Thoracic aorta (tissue), 2 donors: ENCODE measurements at places on chromosomes 5 and 9. TPM values are rescaled to one million over a fixed set of nuclear protein-coding genes. Genes with fewer than 3 reads are reported as not detected.
A peak's percentile ranks its signal among the peaks of the same experiment; 100 is the strongest.

The SOX30 gene
- not detected for total RNA-seq

The EMB gene
- 23.1 TPM for total RNA-seq

DNA sequence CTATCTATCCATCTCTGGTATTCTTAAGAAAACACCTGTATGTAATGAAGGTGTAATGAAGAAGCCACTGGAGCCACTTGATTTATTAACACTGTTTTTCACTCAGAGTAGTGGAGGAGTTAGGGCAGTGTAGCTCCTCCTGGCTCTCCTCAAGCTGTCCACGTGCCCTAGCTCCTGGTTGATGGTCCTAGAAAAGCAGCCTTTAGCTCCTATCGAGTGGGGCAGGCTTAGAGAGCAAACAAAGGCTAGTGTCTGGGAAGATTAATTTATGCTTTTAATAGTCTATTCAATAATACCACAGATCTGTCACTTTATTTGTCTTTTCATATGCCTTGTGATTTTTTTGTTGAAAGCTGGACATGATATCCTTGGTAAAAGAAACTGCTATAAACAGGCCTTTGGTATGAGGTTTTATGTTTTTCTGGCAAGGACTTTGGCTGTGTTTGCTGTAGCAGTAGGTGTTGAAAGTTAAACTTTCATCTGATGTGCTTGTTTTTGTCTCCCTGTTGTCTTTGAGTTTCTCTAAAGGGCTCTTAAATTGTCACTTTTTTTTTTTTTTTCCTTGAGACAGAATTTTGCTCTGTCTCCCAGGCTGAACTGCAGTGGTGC lies 141.1 kb downstream of the GCNT1 start:
- H3K27me3 ChIP-seq = no peaks in the 10 kb centered on the region
- H3K27ac ChIP-seq = no peak overlapping the region
- H3K4me3 ChIP-seq = no peak overlapping the region
- no peaks in the 10 kb centered on the region for H3K36me3 ChIP-seq
- H3K4me1 ChIP-seq = no peaks in the 10 kb centered on the region
- DNase-seq = no peak

DNA sequence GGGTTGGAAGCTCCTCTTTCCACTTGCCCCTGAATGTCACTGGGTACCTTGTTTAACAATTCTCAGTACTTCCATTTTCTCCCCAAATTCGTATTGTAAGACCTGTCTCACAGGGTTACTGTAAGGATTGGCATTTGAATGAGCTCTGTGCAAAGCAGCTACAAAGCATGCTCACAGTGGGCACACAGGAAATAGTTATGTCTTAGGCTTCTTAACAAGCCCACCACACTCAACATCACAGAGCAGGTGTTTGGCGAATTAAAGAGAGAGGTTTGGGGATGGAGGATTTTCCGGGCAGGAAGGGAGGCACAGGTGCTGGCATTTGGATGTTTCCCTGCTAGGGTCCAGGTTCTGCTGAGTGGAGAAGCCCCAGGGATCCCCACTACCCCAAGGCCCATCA lies 17.0 kb upstream of the LHFPL2 start:
- peaks cover 4% of the 10 kb centered on the region for H3K4me1 ChIP-seq
- H3K36me3 ChIP-seq = no peaks in the 10 kb centered on the region
- H3K4me3 ChIP-seq = no peak overlapping the region

DNA sequence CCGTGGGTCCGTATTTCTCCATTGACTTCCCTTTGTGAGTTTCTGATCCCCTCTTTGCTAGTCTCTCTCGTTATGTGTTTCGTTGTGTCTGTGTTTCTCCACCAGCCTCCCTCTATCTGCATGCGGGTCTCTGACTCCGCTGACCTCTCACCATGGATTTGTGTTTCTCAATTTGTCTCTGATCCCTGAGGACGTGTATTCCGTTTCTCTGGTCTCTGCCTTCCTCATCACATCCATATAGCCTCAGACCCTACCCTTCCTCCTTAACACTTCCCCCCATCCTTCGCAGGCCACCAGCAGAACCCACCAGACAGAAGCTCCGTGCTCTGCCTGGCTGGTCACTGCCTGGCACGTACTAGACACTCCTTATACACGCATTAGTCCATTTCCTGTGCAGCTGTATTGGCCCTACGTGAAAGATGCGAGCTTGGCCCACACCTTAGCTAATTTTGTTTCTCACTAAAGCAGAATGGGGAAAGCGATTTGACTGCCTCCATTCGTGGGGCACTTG lies 631 bp downstream of the B4GALT7 start:
- no peak for DNase-seq
- peak overlapping the region; percentile 94 for H3K27ac ChIP-seq
- peak overlapping the region; percentile 97 for H3K4me3 ChIP-seq
- no peaks in the 10 kb centered on the region for H3K27me3 ChIP-seq

DNA sequence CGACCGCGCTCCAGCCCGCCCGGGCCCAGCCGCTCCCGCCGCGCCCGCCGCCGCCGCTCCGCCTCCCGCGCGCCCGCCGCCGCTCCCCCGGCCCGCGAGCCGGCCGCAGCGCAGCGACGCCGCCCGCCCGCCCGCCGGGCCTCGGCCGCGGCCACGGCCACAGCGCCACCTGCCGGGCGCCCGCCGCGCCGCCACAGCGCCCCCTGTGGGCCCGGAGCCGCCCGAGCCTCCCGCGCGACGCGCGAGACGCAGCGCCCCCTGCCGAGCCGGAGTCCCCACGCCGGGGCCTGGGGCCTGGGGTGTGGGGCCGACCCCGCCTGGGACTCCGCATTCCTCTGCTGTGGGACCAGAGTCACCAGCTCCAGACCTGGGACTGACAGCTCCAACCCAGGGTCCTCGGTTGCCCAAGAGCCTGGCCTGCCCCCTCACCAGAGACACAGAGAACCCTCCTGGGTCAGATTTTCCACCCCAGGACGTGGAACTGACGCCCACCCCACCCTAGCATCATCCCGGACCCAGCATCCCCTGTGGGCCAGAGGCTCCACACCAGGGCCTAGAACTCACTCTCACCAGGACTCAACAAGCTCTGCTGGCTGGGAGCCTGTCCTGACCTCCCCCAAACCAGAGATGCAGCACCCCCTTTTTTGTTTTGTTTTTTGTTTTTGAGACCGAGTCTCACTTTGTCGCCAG lies at the start of gene RAPGEF1:
Gene RAPGEF1, minus strand, starts transcription at position 118 of the 690 bp plus-strand sequence. CDS start 246 bp downstream, outside the sequence.
- H3K27me3 ChIP-seq = no peaks in the 10 kb centered on the region
- peak within 1 kb of the TSS; percentile 59 for H3K27ac ChIP-seq
- H3K36me3 ChIP-seq = no peaks in the 10 kb centered on the region
- DNase-seq = no peak

DNA sequence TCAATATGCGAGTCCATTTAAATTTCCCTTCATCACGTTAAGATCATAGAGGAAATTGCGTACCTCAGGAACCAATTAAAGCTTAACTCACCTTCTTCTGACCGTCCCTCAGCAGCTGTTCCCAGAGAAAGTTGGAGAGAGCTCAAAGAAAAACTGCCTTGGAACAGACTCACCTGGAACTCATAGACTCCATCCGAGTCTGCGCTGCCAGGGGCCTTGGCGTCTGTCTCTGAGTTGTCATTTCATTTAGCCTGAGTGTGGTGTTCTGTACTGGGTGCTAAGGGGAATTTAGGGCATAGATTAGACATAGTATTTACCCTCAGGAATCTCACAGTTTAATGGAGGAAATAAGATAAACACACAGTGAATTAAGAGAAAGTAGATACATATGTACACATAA lies 892.7 kb downstream of the TLE1 start:
- no peak overlapping the region for H3K27ac ChIP-seq
- no peaks in the 10 kb centered on the region for H3K36me3 ChIP-seq
- H3K27me3 ChIP-seq = no peaks in the 10 kb centered on the region
- no peaks in the 10 kb centered on the region for H3K4me1 ChIP-seq

DNA sequence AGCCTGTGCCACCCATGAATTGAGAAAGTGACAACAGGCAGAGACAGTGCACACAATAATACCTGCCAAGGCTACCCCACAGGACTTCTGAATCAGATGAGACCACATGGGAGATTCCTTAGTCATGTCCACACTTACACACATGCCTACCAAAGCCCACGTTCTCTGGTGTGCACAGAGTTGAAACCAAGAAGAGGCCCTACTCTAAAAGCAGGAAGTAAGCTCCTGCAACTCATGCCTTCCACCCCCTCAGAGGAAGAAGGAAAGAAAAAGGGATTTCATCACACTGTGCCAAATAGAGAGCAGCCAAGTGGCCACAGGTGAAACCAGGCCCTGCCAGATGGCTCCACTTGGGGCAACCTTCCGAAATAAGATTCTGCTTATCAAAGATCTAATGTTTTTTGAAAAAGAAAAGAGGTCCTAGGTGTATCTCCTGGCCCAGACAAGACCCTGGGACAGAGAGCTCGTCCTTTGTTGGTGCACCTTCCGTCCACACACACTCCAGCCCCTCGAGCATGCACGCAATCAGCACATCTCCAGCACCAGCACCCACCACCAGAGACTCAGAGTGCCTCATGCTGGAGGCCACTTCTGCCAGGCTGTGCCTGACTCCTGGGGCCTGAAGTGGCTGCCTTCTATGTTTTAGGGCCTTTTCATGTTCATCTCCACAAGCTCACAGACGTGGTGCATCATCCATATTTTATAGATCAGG lies 114.6 kb upstream of the SPOCK1 start:
- H3K4me3 ChIP-seq = no peak overlapping the region
- DNase-seq = no peak
- no peak overlapping the region for H3K27ac ChIP-seq
- no peaks in the 10 kb centered on the region for H3K36me3 ChIP-seq
- H3K27me3 ChIP-seq = no peaks in the 10 kb centered on the region
- peaks cover 3% of the 10 kb centered on the region for H3K4me1 ChIP-seq

DNA sequence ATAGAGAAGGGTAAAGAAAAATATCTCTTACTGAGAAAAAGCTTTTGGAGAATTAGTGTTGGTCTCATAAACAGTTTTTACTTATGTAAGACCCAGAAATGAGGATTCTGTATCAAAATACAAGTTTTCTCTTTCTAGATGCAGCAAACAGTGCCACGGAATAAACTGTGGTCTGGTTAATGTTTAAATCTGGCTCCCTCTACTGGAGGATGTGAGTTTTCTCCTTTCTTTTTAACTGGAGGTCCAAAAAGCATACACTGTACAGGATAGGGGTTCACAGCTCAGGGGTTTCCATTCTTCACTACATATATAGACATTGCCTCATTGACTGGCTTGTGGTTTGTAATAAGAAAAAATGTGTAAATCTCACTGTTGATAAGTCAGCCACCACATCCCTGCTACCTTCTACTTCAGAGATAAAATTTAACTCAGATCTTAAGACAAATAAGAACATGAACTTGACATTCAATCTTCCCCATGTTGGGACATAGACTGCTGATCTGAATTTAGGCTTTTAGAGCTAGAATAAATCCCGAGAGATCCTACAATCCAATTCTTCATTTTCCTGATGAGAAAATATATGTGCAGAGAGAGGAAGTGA lies 98.9 kb downstream of the CFAP95 start:
- no peaks in the 10 kb centered on the region for H3K4me1 ChIP-seq
- no peak for DNase-seq
- no peaks in the 10 kb centered on the region for H3K36me3 ChIP-seq
- no peak overlapping the region for H3K27ac ChIP-seq
- no peak overlapping the region for H3K4me3 ChIP-seq
- no peaks in the 10 kb centered on the region for H3K27me3 ChIP-seq

GRCh38 chr5:59661954-59662615 lies 231.4 kb downstream of the PDE4D start:
- H3K27me3 ChIP-seq = no peaks in the 10 kb centered on the region
- peak overlapping the region; percentile 41 for H3K4me3 ChIP-seq
- no peak for DNase-seq
- H3K36me3 ChIP-seq = no peaks in the 10 kb centered on the region

DNA sequence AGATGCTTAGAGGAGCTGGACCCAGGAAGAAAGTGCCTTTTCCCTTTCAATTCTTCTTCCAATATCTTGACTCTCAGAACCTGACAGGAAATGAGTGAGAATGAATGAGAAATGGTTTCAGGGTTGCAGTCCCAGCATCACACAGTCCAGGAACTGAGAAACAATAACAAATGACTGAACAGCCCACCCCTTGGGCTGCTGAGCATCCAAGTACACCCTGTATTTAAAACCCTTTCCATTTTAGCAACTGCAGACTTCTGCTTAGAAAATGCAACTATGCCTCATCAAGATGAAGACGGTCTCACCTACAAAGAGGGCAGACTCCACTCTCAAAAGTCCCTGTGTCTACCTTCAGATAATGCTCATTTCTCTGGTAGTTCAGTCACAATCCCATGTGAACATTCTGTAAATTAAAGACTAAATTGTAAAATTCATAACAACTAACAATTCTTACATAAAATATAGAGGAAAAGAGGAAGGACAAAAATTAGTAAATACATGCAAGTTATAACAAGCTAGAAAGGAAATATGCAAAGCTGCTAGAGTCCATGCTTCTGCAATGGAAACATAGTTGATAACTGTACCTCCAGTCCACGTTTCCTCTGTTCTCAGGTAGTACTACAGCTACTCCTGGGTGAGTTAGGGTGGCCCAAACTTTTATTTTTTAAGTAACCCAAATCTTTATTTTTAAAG lies 316.5 kb downstream of the ICE1 start:
- H3K27me3 ChIP-seq = no peaks in the 10 kb centered on the region
- no peaks in the 10 kb centered on the region for H3K36me3 ChIP-seq
- H3K4me3 ChIP-seq = no peak overlapping the region
- no peaks in the 10 kb centered on the region for H3K4me1 ChIP-seq
- no peak overlapping the region for H3K27ac ChIP-seq

DNA sequence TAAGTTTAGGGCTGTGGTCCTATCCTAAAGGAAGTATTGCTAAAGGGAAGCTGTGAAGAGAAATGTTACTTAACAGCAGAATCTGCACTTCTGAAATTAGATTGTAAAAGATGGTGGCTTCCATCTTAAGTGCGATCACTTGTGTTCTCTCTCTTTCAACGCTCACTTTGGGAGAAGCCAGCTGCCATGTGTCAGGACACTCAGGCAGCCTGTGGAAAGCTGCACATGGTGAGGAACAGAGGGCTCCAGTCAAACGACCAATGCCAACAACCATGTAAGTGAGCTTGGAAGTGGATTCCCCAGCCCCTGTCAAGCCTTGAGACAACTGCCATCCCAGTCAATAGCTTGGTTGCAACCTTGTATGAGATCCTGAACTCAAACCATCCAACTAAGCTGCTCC lies 51.7 kb upstream of the GLRX start:
- no peaks in the 10 kb centered on the region for H3K27me3 ChIP-seq
- H3K27ac ChIP-seq = no peak overlapping the region
- no peak for DNase-seq
- H3K4me3 ChIP-seq = no peak overlapping the region

DNA sequence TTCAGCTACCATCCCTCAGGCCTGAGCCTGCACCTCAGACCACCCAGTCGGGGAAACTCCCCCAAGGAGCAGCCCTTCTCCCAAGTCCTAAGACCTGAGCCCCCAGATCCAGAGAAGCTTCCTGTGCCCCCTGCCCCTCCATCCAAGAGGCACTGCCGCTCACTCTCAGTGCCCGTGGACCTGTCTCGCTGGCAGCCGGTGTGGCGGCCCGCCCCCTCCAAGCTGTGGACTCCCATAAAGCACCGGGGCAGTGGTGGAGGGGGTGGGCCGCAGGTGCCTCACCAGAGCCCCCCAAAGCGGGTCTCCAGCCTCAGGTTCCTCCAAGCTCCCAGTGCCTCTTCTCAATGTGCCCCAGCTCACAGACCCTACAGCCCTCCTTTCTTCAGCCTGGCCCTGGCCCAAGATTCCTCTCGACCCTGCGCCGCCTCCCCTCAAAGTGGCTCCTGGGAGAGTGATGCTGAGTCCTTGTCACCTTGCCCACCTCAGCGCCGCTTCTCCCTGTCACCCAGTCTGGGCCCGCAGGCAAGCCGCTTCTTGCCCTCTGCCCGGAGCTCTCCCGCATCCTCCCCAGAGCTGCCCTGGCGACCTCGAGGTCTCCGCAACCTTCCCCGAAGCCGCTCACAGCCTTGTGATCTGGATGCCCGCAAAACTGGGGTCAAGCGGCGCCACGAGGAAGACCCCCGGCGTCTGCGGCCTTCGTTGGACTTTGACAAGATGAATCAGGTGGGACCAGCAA lies 7.0 kb downstream of the FAM53C start:
- peaks cover 41% of the 10 kb centered on the region for H3K36me3 ChIP-seq
- H3K4me1 ChIP-seq = peaks cover 15% of the 10 kb centered on the region
- no peak for DNase-seq
- no peak overlapping the region for H3K27ac ChIP-seq
